Fibroblast of gingiva (primary cell): ENCODE measurements at places on chromosomes 1 and 21.
A peak's percentile ranks its signal among the peaks of the same experiment; 100 is the strongest.

DNA sequence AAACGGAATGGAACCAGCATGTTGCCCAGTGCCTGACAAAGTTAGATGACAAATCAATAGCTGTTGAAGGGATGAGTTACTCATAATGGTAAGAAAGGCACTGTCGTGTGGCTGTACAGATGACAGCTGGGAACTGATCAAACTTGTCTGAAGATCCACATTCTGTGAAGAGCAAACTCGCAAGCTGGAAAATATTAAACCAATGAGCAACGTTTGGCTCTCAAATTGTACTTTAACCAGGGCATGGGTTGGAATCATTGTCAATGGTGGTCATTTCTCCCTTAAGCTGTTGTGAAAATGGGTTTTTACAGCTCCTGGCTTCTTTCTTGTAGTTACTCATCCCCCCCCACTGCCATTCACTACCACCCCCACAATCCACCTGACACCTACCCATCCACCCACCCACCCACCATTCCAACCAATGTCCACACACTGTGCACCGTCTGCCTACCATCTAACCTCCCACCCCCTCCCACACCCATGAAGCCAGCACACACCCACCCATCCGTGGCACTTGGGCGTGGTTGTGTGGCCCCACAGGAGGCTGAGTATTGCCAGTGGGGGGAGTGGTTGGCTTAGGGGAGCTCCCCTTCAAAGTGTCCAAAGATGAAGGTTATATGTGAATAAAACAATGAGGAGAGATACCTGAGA, 46.7 kb downstream of the CLDN14 start:
- no peak for DNase-seq

- DNase-seq: no peak
Observed at GRCh38 chr1:35561972-35562680, 4.5 kb downstream of the NCDN start.

GRCh38 chr1:26094076-26094669, 17.5 kb upstream of the PDIK1L start:
- DNase-seq: no peak

GRCh38 chr21:42594616-42595282, 58.7 kb upstream of the PDE9A start:
- no peak for DNase-seq

GRCh38 chr1:205589046-205589445, 42.8 kb downstream of the ELK4 start:
- DNase-seq: no peak

DNA sequence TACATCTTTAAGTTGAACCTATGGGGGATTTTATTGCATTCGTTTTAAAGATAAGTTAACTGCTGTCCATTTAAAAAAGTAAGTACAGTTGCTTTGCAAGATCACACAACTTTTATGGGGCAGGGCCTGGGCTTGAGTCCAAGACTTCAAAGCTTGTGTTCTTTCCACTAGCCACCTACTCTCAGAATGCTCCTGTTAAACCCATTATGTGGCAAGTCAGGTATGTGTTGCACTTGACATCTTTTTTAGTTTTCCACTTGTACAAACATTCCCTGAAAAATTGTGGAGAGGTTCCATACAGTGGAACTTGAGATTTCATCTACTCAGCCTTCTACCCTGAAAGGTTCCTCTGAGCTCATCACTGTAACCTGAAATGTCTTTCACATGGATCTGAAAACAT, 235.5 kb upstream of the SGIP1 start:
- DNase-seq: no peak

DNA sequence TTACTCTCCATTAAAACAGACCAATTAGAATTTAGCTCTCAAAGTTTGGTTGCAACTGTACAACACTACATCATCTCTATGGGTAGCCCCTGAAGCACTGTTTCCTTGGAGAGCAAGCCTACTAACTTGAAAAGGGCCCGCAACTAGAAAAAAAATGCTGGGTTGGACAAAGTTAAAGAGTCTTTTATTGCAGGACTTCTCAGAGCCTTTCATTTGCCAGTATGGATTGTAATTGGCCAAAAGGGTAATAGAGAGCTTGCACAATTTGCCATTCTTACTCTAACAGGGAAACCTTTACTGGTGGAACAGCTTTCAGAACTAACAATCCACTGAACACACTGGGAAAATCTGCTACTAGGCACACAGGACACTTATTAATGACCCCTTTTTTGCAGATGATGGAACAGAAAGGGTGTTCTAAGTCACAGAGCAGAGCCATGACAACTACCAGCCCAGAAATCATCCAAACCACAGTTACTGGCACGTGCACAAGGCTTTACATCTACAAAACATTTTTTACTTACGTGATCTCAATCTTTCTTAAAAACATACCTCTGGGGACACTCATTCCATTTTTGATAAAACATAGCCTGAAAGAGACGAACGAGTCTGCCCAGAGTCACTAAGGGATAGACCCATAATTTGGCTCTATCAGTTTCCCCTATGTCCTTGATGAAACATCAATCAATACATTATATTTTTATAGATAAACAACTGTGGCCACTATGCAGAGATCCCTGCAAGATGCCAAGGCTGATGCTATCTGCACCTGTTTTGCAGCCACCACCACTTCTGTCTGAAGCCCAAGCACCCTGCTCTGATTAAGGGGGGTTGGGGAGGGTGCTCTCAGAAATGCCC, 176.3 kb upstream of the EDN2 start:
- no peak for DNase-seq

GRCh38 chr1:109890115-109890953, 20.3 kb upstream of the CSF1 start:
- DNase-seq: no peak

GRCh38 chr1:93474321-93474720, 26.4 kb downstream of the FNBP1L start:
- no peak for DNase-seq

DNA sequence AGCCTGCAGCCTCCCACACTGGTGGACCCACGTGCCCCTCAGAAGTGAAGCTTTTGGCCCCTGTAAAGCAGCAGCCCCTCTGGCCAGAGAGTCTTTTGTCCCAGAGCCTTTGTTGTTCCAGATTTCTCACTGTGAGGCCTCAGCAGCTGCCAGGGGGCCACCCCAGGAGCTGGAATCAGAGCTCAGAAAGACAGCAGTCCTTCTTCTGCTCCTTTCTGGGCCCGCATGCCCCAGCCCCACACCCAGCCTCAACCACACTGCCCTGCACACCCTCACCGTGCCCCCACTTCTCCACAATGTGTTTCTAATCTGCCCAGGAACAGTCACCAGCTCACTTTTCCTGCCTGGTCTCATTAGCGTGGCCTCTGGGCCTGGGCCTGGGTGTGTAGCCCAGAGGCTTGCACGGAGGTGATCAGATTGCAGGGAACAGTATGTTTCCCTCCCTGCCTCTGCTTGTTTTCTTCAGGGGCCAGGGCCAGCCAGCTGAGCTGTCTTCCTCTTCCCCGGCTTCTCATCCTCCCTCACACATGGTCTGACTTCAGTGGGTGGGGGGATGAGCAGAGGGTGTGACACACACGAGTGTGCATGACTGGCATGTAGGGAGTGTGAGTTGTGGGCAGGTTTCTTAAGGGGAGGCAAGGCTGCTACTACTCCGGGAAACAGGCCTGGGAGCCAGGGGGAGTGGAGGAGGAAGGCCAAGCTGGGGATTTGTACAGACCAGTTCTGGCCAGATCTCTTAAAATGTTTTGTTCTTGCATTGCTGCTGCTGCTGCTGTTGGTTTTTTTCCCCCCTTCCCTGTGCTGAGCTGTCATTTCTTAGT, 82.5 kb upstream of the ZNF648 start:
- DNase-seq: peak; percentile 99

GRCh38 chr1:34745666-34746065, 9.2 kb upstream of the GJB5 start:
- no peak for DNase-seq

GRCh38 chr1:149843431-149844041, 55.8 kb upstream of the BOLA1 start:
- DNase-seq: no peak

- no peak for DNase-seq
Observed at GRCh38 chr1:210935905-210936304, 198.0 kb downstream of the KCNH1 start.

- DNase-seq: no peak
Observed at GRCh38 chr1:177228693-177229065, 57.9 kb downstream of the BRINP2 start.

GRCh38 chr1:33902486-33903209, 38.8 kb downstream of the HMGB4 start:
- DNase-seq: no peak

DNA sequence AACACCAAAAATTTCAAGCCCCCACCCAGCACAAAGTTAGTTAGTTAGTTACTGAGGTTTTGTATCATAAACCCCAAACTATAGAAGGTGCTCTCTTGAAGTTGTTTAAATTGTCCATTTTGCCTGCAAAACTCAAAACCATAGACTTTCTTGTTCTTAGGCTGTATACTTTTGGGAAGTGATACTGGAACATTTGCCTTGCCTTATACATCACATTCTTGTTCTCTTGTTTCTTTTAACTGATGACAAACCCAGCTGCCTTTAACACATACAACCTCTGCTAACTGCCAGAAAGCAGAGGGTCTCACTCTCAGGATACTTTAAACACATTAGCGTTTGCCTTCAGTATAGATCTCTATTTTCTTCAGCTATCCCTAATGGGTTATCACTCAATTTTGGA, 570.5 kb downstream of the MRPL39 start:
- DNase-seq: no peak

DNA sequence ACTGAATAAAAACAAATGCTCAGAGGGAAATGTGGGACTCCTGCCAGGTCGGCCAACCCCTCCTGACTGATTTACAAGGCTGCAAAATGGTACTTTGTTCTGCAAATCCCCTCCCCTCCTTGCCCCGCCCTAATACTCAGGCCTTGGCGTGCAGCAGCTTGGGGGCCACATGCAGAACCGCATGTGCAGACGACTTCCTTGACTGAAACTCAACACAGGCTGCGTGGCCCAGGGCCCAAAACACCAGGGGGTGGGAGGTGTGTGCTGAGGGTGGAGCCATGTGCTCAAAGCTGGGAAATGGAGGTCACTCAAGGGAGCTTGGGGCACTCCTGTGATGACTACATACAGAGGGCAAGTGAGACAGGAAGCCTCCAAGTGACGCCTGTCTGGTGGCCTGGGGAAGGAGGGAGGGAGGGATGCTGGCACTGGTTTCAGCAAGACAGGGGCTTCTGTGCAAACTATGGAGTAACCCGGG, 87.2 kb downstream of the MRPL37 start:
- peak; percentile 70 for DNase-seq

- DNase-seq: peak; percentile 55
Observed at GRCh38 chr1:119040906-119041305, 52.8 kb upstream of the TBX15 start.

DNA sequence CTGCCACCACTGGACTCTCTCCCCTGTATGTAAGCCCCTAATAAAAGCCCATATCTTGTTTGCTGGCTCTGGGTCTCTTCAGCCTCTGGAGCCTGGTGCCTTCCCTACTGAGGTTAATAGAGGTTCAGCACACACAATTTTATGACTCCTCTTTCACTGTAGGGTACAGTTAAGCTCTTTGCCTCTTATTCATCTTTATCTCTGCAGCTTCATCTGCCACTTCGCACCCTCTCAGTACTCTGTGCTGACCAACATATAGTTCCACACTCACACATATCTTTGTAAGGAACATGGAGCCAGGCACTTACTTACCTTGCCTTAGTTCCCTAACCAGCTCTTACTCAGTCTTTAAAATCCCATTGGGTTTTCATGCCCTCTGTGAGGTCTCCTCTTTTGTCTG, 4.5 kb downstream of the BTBD8 start:
- no peak for DNase-seq
